ENCODE measurements at places on chromosomes 7 and 10.

DNA sequence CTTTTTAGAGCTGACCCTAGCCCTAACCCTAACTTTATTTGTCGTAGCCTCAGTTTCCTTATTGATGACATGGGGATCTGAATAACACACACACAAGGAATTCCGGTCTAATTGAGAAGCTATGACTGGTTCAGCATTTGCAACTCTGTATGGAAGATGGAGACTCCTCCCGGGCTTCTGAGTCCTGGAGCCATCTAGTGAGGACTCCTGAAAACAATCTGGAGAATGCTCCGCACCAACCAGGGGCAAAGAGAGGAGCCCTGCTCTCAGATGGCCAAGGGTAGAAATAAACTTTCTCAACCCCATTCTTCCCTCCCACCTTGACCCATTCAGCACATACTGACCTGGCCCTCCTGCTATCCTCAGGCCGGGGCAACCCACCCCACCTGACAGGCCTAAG, 26.4 kb downstream of the MBL2 start:
- DNase-seq, result no peak

- no peak for DNase-seq
These were observed 18.6 kb downstream of the OCM2 start for GRCh38 chr7:97971120-97971989.

DNA sequence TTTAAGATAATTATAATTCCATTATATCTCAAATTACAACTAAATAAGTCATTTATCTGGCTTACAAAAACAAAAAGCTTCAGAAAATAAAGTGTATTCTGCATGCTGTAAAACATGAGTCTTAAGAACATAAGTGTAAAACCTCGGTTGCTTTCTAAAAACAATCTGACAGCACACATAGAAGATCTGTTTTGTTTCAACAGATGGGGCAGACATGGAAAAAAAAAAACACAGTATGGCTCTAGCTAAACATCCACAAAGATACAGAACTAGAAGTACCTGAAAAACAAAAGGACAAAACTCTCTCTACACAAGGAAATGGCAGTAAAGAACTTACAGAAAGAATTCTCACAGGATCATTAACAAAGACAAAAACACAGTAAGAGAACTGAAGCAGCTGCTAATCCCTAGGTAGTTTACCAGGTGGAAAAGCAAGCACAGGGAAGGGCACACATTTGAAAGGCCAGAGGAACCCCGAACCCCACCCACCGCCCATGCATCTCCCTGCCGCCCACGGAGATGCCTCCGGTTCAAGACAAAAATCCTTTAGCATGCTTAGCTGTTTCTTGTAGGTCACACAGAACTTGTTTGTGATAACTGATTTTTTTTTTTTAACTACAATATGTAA, 42.5 kb downstream of the DLD start:
- DNase-seq, result peak; percentile 27

DNA sequence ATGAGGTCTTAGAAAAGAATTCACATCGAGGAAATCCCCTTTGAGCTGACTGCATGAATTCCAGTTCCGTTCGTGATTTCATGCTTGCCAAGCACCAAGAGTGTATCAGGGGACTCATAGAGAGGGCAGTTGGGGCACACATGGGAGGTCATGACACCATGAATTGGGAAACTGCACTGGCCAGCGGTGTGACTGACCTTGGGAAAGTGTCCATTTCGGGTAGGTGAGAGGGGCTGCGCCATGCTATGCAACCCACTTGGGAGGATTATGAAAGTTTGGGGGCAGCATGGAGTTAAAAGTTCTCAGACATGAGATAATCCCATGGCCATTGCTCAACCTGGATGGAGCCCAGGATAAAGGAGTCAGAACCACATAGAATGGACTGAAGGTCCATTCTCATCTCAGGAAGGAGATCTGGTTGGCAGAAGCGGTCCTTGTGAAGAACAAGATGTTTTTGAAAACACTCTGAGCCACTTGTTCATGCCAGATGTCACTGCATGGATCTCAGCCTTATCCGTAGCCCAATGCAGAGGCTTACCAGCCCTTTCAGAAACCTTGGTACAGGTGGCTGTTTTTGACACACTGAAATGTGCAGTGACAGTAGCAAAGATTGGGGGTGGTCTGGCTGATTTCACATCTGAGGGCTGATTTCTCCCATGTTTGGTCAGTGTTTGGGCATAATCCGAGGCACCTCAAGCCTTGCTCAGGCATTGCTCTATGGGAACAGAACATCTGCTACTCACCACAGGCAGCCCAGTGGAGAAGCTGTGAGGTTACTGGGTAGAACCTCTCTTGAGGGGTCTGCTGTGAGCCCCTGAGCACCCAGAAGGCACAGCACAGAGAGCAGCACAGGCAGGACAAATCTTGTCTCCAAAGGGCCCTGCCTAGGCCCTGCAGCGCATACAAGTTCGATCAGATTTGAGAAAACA, 252.3 kb downstream of the CXCL12 start:
- DNase-seq, result no peak

GRCh38 chr10:97922022-97922758, 72.5 kb downstream of the GOLGA7B start:
- DNase-seq, result peak; percentile 48

DNA sequence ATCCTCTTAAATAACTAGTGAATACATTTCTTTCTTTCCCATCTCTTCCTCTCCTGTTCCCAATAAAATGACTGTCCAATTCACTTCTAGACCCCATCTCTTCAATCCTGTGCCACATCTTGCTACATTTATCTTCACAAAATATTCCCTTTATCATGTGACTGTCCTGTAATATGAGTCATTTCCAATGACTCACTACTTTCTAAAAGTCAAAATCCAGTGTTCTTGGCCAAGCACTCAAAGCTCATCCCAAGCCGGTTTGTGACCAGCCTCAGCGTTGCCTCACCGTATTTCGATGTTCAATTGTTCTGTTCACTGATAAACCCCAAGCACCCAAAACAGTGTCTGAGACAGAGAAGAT, 104.7 kb downstream of the PARD3 start:
- DNase-seq, result no peak

GRCh38 chr7:12801107-12801506, 113.7 kb downstream of the ARL4A start:
- no peak for DNase-seq

Measured in NCI-H1694 treated with DMSO at 0.1 percent for 48 hours (cell line).